Dermis blood vessel endothelial cell (primary cell): ENCODE measurements at places on chromosomes 6 and 20.

DNA sequence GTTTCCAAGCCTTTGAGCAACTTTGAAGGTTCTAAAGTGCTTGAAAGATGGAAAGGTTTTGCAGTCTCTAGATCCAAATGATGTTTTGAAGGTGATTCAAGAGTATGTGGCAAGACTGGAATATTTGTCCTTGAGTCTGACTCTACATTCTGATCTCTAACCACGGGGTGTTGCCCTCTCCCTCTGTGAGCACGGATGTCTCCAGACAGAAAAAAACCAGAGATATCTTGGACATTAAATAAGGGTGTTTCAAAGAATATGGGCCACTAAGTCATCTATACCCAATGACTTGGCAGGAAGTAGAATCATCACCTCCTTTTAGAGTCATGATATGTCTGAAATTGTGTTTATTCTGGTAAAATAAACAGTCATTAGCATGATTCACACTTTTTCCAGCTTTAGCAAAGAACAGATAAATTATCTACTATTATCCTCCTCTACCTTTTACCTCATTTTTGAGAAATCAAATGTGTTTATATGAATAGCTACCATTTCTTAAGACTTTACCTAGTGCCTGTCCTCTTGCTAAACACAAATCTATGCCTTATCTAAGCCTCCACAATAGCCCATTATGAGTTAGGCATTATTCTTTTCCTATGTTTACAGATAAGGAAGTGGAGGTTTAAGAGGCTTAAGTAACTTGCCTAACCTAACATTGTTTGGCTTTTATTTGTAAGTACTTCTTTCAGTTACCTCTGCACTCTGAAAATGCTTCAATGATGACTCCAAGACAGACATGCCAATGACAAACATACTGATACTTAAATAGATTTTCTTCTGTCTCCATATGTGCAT lies 384.4 kb downstream of the BMP2 start:
- DNase-seq, result peak; percentile 8

DNA sequence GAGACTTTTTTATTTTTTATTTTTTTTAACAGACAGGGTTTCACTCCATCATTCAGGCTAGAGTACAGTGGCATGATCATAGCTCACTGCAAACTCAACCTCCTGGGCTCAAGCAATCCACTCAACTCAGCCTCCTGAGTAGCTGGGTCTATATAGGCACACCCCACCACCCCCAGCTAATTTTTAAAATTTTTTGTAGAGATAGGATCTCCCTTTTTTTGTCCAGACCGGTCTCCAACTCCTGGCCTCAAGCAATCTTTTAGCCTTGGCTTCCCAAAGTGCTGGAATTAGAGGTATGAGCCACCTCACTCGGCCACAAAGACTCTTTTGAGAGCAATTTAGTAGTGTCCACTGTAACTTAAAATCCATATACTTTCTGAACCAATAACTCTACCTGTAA lies 103.3 kb upstream of the DST start:
- DNase-seq, result no peak

DNA sequence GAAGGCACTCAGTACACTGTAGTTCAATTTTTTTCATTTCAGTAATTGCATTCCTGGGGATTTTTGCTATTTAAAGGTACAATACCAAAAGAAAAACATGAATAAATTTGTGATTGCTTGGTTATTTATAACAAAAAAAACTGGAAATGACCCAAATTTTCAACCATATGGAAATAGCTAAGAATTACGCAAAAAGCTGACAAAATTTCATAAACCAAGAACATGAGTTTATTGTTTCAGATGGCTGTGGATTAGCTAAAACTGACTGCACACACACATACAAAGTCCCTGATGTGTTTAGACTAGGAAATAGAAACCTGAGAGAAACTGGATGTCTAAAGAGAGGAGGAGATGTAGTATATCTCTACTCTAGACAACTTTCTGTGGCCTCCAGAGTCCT lies 718.4 kb upstream of the CHD6 start:
- no peak for DNase-seq

- DNase-seq, result no peak
Observed at GRCh38 chr6:104595311-104595820, 264.4 kb downstream of the HACE1 start.

DNA sequence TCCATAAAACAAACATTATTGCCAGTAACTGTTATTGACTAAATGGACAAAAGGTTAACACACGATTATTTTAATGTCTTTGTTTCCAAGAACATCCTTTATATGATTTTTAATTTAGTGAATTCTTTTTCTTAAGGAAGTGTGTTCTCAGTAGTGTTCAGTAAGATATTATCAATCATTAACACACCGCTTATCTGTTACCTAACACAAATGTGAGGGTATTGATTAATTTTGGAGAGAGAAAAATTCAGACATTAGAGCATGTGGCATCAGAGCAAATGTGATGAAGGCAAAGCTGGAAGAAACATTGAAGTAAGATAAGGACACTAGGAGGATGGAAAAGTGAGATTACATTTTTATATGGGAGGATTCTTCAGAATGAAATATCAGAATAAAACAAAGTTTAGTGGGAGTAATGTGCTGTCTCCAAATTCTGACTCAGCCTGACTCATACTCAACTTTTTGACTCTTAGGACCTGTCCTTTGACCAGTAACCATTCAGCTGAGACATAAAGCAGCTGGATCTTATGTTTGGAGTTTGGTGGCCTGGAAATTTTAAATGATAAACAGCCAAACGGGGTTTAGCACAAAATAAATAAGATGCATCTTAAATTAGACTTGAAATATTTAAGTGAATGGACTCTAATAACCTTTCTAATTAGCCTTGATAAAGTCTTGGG lies 348.6 kb downstream of the CD109 start:
- DNase-seq, result no peak

DNA sequence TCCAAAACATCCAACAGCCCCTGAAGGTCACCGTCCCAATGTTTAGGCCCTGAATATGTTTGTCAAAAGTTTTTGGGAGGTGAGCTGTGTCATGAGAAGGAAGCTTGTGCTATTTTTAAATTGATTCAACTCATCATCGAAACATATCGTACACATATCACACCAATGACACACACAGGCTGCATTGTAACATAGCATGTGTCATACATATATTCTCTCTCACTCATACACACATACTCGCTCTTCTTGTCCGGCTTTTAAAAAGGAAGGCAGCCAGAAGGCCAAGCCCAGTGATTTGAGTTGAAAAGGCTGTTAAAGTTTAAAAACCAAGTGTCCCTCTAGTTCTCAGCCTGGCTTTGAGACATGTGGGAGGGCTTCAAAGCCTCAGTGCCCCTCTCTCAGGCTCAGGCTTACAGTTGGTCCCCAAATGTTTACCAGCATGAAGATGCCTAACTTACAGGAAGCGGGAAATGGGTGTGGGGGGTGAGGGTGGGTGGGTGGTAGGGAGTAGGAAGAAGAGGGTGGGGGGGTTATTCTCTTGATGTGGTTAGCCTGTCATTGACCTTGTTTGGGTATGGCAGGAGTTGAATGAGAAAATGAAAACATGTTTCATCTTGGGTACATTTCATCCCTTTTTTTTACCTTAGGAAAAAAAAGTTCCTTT lies 3.3 kb upstream of the PRDM1 start:
- DNase-seq, result no peak

DNA sequence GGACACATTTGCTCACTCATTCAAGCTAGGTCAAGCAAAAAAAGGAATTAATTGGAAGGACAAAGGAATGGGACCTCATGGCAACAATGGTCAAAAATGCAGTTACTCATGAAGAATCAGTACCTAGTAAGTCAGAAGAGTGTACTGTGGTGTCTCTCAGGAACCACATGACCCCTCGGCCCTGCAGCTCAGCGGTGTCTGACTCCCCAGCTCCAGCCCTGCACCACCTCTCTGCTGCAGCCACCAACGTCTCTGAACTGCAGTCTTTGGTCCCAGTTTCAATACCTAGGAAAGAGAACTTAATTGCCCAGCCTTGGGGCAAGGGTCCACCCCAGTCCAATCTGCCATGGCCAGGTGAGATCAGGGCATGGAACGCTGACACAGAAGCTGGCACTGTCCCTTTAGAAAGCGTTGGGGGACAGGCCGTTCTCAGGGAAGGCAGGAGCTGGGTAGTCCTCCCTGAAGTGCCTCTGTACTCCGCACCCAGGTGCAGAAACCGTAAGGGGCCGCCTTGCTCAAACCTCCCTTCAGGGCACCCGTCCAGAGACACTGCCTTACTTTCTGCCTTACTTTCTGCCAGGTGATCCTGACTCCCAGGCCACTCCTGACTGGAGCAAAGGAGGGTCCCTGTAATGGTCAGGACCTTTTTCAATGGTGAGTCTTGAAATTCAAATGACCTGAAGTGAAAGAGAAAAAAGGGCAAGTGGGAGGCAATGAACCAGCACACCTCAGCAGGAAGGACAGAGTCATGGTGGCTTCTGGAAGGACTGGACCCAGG lies 13.2 kb upstream of the NELFCD start:
- DNase-seq, result no peak

GRCh38 chr6:152057832-152058498 lies 250.5 kb downstream of the ESR1 start:
- DNase-seq, result no peak
